ENCODE measurements at places on chromosomes 3 and 15.

DNA sequence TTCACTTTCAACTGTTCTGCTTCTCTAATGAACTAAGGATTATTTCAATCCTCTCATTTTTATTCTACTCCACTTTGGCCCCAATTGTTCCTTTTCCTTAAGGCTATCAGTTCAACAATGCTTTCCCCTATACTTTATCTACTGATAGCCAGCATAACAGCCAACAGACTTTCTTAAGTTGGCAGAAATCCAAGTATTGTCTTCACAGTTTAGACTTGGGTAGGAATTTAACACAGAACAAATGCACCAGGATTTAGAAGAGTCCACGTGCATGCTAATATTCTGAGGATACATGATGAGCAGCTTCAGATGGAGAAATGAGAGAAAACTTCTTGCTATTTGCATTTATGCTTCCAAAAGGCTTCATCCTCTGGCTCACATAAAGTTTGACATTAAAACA is 54.8 kb downstream of the FBN1 start:
- DNase-seq = no peak

- no peak for DNase-seq
Measured at GRCh38 chr3:97954228-97954827, 17.9 kb downstream of the RIOX2 start.

GRCh38 chr3:125634336-125634950 is 39.1 kb upstream of the OSBPL11 start:
- no peak for DNase-seq

GRCh38 chr15:60573936-60574335 is 95.0 kb upstream of the ICE2 start:
- no peak for DNase-seq

- no peak for DNase-seq
Measured at GRCh38 chr15:62365795-62366442, 200.8 kb upstream of the C2CD4B start.

GRCh38 chr15:39086641-39087040 is 494.2 kb upstream of the THBS1 start:
- no peak for DNase-seq

DNA sequence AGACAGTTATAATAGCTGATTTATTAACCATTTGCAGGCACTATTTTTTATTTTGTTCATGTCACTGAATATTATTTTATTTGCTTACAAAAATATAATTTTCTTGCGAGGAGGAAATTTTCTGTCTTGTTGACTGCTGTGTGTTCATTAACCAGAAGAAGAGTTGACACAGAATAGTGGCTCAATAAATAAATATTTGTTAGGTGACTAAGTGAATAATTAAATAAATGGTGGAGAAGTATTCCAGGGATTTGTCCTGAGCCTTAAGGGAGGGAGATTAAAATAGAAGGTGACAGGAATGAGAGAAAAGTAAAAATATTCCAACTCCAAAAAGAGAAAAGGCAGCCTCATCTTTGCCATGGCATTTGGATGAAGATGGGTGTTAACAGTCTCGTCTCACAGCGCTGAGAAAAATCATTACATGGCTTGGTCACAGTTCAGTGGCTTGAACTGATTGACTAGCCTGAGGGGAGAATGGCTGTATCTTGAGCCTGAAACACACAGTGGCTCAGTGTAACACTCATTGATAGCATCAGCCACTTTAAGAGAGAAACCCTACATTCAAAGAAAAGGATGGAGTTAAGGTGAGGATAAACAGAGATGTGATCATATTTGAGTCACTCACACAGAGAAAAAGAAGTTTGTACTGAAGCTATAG is 449.9 kb upstream of the NAALADL2 start:
- DNase-seq = no peak

GRCh38 chr3:13143381-13144004 is 70.3 kb upstream of the IQSEC1 start:
- DNase-seq = no peak
